Astrocyte of the cerebellum (primary cell): ENCODE measurements at places on chromosomes 5 and 9.

GRCh38 chr5:59021286-59021673 is 438.4 kb downstream of the RAB3C start:
- DNase-seq: no peak

DNA sequence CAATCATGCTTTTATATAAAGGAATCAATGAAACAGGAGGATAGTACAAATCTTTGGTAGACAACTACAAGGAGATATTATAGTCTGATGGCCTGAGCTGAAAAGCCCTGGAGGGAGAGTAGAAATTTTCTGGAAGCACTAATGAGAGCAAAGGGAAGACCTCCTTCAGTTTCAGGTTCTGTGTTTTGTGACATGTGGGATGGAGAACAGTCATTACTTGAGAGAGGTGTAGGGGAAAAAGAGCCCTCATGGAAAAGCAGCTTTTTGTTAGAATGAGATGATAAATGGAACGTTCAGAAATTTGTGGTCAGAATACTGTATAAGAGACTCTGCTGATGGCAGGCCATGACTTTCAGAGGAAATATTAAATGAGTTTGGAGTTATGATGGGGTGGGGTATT is 360.6 kb upstream of the MEF2C start:
- no peak for DNase-seq

- no peak for DNase-seq
Observed at GRCh38 chr5:146173597-146173996, 8.9 kb downstream of the LARS1 start.

DNA sequence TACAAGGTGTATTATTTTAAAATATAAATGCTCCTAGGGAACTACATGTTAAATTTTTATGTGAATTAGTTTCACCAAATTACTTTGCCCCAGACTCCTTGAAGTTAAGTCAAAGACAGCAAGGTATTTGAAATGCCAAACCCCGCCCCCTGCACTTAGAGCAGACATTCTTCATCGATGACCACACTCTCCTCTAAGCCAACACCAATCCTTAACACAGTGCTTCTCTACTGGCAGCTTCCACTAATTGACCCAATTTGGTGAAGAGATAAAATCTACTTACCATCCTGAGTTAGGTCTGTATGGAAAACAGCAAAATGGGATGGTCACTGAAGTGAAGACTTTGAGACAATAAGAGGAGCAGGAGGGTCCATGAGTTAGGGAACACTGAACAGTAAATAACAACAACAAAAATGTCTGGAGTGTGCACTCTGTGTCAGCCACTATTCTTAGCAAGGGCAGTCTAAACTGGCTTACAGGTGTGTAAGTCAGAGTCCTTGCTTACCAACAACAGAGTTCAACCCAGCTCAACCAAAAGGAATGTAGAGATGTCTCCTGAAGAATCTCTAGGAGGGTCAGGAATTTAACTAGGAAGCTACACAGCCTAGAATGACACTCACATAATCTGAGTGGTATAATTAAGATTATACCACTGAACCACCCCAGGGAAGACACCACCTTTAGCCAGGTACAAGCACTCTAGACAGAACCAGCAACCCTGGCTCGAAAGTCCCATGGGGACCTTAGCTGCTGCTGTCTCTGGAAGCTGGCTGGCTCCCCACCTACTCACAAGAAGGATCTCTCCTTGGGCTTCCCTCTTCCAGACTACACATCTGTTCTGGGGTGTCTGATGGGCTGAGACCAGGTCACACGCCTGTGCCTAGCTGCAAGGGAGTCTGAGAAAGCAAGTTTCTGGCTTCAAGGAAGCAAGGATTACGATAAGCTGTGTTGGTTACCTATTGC is 8.8 kb upstream of the UBE2QL1 start:
- DNase-seq: no peak

DNA sequence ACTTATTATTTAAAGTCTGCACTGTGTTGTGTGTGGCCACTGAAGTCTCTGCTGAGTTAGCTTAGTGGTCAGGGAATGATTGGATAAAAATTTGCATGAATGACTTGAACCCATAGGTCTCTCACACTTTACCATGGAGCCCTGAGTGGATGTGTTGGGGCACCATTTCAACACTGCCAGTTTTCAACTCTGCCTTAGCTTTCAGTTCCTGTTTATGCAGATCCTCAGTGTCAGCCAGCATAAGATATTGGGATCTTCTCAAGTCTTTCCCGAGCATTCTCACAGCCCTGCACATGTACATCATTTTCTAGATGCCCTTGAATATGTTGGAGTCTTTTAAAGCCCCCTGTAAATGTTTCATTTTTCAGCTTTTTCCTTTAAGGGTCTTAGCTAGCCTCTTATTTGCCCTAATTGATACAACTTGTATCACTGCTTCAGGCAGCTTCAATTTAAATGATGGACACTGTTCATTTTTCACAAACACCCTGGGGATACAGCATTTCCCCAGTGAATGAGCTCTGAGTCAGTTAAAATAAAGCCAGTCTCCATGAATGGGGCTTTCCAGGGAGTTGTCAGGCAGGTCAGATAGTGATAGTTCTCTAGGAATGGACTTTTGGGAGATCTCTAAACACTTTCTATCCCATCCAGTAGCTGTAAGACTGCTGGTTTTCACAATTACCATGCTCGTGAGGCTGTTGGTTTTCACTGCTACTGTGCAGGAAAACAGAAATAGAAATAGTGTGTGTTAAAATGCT is 211.9 kb upstream of the PAPPA start:
- DNase-seq: no peak

DNA sequence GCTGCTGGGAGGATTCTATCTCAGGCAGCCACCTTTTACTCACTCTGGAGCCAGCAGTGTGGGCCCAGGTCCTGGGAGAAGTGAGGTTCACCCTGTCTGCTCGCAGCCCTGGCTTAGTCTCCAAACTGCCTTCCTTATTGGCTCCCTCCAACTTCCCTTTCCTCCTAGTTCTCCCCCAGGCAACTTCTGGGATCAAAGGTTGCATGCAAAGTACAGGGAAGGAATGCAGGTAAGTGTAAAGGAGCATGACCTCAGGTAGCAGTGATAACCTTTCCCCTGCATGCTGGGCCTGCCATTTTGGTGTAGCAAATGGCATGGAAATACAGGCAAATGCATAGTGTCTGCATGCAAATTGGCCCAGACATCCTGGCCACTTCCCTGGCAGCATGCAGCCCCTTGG is 53.8 kb upstream of the ARAP3 start:
- DNase-seq: no peak

DNA sequence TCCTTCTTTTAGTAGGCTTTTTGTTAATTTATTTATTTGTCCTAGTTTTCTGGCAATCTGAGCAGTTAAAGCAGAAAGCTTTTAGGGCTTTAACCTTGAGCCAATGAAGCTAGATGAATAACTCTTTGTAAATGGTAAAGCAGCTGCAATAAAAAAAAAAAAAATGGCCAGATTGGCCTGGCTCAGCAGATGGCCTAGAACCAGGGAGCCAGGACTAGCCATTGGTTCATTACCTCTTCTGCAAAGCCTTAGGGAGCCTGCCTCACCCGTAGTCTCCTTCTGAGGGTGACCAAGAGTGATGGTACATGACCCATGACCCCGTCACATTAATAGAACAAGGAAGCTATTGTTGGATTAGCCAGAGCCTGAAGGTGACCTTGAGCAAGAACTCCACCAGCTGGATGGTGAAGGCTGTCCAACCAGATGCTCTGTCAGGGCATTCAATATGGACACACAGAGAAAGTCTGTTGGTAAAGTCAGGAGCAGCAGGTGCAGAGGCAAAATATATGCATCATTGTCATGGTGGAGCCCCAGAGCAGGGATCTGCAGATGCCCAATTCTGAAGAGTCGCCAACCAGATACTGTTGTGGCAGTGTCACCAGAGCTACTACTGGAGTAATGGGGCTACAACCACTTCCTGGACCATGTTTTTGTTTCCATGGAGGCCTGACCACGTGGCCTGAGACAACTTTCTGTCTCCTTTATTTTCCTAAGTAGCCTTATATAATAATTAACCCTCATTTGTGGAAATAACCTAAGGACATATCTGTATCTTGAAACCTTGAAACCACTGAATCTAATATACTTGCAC is 100.7 kb downstream of the MTX3 start:
- DNase-seq: no peak

DNA sequence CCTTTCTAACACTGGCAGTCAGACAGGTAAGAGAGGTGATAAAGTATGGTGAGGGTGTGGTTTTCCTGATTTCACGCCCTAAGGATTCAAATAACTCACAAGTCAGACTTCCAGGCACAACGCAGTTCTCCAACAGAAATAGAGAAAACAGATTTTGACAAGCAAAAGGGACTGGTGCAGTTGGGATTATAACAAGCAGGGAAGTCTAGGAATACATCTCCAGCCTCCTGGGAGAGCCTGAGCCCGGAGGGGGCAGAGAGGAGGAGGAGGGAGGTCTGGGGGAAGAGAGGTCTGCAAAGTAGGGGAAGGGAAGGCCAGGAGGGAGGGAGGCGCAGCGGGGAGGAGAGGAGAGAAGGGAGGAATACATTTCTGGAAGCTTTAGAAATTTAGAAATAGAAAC is 1.6 kb downstream of the CMBL start:
- DNase-seq: no peak

GRCh38 chr5:169964246-169964645 is 16.0 kb downstream of the INSYN2B start:
- DNase-seq: no peak

GRCh38 chr9:127943731-127944144 is 6.1 kb upstream of the DPM2 start:
- DNase-seq: no peak

- DNase-seq: peak; percentile 52
Observed at GRCh38 chr9:71446473-71447411, 321.6 kb downstream of the CEMIP2 start.

- DNase-seq: no peak
Observed at GRCh38 chr5:17846496-17846895, 212.2 kb downstream of the TAF11L14 start.

DNA sequence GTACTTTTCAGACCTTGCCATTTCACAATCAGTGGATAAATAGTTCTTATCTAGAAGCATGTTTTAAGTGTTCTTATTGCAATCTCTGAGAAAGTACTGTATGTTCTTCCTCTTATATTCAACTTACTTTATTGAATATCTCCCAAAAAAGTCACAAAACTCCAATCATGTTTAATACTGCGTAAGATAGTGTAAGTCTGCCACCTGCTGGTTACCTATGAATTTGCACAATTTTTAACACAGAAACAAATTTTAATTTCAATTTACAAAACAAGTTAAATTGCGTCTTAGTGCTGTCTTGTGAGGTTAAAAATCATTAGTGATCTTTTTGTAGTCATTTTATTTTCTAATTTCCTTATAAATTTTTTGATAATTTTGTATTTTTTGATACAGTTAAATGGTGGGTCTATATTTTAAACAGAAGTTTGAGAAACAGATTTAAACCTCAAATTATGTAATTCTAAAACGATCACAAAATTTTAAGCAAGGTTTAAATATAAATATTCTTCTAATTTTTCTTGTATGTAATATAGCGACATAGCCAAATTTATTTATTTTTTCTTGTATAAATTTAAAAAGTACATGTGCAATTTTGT is 115.8 kb downstream of the EMB start:
- peak; percentile 6 for DNase-seq

GRCh38 chr5:101390151-101390908 is 487.2 kb upstream of the ST8SIA4 start:
- peak; percentile 44 for DNase-seq

DNA sequence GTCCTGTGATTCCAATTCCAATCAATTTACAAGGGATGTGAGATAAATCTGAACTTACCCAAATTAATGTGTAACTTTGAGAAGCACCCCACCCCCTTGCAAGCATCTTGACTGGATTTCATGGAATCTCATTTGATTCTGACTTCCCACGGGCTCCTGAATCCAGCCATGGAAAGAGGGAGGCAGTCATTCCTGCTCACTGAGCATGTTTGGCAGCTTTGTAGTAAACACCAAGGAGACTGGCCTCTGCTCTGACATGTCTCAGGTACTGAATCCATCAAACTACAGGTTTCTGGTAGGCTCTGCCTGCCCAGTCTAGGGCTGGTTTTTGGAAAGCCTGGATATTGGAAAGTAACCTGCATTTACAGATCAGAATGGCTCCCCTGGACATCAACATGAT is 357.6 kb downstream of the ARHGEF28 start:
- DNase-seq: no peak

- peak; percentile 80 for DNase-seq
Observed at GRCh38 chr5:76701298-76701697, 14.6 kb upstream of the F2R start.

DNA sequence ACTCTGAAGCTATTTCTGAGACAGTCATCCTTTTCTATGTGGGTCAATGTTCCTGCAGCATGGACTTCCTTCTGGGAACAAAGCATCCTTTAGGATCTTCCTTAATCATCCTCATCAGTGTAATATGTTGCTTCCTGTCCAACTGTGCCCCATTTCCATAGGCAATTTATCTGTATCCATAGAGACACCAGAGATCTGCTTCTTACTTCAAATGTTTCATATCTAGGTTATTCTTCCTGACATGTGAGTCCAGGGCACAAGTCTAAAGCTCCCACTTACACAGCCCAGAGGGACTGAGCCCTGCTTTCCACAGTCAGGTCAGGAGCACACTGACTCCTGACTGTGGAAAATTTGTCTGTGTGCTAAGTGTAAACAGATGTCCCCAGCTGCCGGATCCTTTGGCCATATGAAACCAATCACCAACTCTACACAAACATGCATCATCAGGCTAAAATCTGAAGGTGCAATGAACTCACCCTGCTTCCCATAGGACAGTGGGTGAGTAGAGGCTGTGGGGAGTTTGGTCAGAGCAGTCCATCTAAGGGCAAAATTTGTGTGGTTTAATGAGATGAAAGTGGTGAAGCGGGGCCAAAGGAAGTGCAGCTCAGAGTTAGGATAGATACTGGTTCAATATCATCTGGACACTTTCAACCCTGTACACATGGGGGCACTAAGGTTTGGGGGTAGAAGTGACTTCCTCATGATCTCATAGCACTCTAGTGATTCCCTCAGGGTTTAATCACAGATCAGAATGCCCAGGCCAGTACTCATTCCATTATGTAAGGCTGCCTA is 85.2 kb upstream of the TNC start:
- DNase-seq: no peak

GRCh38 chr5:80904533-80905187 is 55.5 kb upstream of the RASGRF2 start:
- DNase-seq: no peak

GRCh38 chr9:134422301-134423090 is 96.2 kb downstream of the RXRA start:
- DNase-seq: no peak

DNA sequence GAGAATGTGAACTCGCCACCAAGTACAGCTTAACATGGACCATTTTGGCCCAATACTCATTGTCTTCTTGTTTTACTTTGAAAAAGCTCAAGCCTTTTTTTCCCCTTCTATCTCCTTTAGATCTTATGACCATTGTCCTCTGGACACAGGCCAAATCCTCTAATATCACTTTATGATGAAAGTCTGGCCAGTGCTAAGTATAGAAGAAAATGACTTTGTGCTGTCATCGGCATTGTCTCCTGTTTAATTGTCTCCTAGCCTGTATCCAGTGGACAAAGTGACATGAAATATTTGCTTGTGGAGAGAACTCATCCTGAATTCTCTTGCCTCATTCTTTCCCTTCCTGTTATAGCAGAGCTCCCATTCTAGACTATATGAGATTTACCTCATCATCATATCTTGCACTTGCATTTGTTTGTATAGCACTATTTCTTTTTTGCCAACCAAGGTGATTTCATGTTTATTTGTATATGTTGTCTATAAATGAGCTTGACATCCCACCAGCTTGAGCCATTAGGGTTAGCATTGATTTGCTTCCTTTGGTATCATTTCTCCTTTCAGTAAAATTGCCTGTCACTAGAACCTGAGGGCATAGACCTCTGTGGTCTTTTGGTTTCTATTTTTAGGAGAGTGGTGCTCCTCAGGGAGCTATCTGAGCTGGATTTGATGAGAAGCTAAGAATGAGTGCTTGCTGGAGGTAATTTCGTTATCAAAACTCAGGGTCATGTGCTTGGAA is 18.8 kb upstream of the TNFAIP8 start:
- DNase-seq: no peak

- DNase-seq: no peak
Observed at GRCh38 chr5:114018186-114018585, 343.7 kb upstream of the KCNN2 start.
